ENCODE measurements at places on chromosomes 3 and 15.

DNA sequence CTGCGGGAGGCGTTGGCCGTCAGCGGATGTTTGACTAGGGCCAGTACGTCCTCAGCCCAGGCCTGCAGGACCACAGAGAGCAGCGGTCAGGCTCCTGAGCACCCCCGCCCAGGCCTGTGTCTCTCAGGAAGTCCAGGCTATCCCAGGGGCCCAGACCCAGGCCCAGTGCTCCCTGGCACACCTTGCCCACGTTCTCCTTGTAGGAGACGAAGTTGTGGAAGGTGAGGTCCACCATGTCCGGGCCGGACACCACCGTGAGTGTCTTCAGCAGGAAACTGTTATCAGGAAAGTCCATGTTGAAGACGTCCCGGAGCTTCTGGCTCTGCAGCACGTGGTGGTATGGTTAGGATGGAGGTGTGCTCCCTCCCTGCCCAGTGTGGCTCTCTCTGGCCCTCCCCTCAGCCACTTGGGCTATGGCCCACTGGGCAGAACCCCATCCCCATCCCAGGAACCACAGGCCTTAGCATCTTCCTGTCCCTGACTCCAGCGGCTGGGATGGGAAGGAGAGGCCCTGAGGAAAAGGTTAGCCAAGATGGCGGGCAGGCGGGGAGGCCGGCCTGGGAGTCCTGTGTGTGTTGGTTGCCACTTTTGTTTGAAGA lies 5.3 kb downstream of the PLCB2 start:
- DNase-seq: no peak

DNA sequence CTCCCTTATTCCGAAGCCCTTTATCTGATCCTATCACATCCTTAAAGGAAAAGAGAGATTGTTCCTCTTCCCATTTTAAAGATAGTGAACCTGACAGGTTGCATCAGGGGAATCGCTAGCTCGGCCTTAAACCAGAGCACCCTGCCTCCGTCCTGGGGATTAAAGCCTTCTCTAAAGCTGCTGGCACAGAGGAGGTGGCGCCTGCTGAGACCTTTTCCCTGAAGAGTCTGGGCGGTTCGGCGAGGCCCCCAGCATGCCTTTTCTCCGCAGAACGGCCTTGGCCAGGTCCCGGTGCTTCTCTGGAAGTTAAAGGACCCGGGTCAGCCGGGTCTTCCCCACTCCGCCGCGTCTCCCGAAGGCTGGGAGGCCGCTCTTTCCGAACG lies 593 bp downstream of the FAM219B start:
- DNase-seq: peak; percentile 33

DNA sequence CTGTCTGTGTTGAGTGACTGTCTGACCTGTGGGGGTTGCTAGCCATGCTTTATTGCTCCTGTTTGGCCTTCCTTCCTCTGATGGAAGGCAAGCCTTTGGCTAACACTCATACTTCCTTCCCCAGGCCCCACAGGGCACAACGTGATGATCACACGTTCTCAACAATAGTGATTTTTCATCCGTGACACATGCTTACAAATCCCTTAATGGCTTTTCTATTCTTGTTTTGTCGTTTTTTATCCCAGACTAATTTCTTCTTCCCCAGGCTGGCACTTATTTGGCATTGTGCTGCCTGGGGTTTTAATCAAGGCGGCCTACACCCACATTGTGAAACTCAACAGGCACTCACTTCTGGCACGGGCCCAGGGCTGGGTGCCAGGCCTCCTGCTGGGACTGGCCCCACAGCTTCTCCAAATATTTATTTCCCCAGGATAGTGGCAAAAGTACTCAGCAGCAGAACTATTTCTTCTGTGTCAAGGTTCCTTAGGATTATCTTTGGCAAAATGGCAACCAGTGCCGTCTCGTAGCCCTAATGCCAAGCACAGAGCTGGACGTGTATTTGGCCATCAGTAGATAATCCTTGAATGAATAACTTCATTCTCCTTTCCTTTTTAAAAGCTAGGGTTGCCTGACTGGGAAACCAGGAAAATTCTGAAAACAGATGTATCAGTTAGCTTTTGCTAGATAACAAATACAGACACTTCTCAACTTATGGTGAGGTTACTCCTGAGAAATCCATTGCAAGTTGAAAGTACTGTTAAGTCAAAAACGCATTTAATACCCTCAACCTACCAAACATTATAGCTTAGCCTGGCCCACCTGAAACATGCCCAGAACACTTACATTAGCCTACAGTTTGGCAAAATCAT lies 30.6 kb downstream of the CMTM7 start:
- DNase-seq: no peak

- DNase-seq: no peak
These were observed 330.5 kb upstream of the KCNMB2 start for GRCh38 chr3:178205740-178206139.

DNA sequence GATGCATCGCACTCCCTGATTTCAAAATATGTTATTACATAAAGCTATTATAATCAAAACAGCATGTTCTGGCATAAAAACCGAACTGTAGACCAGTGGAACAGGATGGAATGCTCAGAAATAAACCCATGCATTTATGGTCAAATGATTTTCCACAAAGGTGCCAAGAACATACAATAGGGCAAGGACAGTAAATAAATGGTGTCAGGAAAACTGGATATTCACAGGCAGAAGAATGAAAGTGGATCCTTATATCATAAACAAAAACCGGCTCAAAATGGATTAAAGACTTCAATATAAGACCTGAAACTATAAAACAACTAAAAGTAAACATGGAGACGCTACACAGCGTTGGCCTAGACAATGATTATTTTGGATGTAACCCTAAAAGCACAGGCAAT lies 22.6 kb downstream of the USP50 start:
- peak; percentile 4 for DNase-seq

GRCh38 chr3:10312391-10312790 lies 8.5 kb downstream of the SEC13 start:
- no peak for DNase-seq

GRCh38 chr15:37981775-37982174 lies 47.3 kb downstream of the TMCO5A start:
- DNase-seq: peak; percentile 36

GRCh38 chr3:16404349-16404895 lies 109.1 kb downstream of the RFTN1 start:
- no peak for DNase-seq

GRCh38 chr3:10338591-10339353 lies 17.9 kb upstream of the SEC13 start:
- no peak for DNase-seq

DNA sequence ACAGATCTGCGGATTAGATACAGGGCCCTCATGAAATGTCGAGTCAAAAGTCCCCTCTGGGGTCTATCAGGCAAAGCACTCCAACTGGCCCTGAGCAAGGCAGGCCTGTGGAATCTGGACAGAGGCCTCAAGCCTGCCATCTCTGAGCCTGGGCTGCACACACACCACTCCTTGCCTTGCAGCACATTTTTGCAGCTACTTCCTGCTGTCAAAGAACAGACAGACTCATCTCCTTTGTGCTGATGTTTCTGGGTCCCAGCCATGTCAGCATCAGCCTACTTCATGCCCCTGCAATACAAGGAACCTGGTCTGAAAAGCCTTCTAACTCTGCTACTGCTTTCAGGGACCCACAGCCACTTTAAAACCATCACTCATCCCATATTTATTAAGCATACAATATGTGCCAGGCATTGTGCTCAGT lies 60.6 kb upstream of the IL12A start:
- DNase-seq: peak; percentile 14

DNA sequence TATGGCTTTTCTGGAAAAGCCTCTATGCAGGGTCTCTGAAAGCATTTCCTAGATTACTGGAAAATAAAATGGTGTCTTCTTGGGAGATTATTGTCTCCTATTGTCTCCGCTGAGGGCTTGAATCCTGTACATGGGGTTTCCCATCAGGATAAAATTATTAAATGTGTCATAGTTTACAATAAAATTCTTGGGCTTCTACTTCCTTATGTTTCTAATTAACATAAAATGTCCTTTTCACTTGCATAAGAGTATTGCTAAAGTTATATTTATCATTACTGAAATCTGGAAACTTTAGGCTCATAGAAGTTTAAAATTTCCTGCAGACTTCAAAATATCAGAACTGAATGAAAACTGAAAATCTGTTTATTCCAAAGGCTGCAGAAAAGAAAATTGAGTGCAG lies 595.5 kb upstream of the AGTR1 start:
- no peak for DNase-seq

GRCh38 chr3:13835246-13835645 lies 44.6 kb downstream of the WNT7A start:
- no peak for DNase-seq

GRCh38 chr3:61061092-61061723 lies 190.0 kb downstream of the FHIT start:
- DNase-seq: no peak

DNA sequence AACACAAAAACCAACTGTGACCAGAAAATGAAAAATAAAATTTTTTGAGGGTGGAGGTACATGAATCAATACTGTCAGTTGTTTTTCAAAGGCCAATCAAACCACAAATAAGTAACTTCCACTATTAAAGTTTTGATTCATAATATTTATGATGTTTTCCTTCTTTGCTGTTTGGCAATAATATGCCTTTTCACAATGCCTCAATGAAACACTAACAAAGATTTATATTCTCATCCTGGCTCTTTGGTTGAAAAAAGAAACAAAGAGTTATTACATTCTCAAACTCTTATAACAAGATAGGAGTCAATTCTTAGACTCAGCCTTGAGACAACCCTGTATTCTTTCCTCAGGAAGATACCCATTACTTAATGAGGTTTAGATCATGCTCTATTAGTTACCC lies 63.1 kb downstream of the C3orf70 start:
- DNase-seq: no peak

- DNase-seq: no peak
These were observed 68.5 kb upstream of the ATP13A5 start for GRCh38 chr3:193446965-193447602.

GRCh38 chr3:59632760-59633573 lies 583.1 kb upstream of the CFAP20DC start:
- DNase-seq: peak; percentile 7

DNA sequence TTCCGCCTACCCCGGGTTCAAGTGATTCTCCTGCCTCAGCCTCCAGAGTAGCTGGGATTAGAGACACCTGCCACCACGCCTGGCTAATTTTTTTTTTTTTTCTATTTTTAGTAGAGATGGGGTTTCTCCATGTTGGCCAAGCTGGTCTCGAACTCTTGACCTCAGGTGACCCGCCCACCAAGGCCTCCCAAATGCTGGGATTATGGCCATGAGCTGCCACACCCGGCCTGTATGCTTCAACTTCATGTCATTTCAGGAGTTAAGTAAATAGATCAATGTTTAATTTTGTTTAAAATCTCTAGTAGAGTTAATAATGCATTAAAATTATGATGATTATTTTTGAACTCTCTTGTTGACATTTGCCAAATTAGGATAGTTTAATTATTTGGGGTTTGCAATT lies 121.1 kb upstream of the ALDH1A3 start:
- DNase-seq: no peak

- DNase-seq: peak; percentile 16
These were observed 31.6 kb upstream of the STAG1 start for GRCh38 chr3:136783708-136784191.

- DNase-seq: peak; percentile 59
These were observed 1.8 kb upstream of the ZSCAN2 start for GRCh38 chr15:84598993-84599392.

DNA sequence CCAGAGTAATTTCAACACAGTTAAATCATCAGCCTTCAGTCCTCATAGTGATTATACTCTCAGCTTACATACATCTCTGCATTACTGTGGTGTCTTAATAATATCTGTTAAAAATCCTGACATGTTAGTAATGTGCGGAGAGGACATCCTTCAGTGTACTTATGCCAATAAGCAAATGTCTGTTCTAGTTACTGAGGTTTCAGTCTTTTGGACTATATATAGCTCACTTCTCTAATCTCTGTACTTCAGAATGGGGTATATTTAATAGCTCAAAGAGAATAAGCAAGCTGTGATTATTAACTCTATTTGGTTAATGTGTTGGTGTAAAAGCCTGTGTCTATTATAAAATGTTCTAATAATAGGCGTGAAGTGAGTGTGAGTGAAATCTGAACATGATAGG lies 28.9 kb upstream of the OSTN start:
- no peak for DNase-seq

- peak; percentile 52 for DNase-seq
These were observed at the start of gene SOX14 for GRCh38 chr3:137764001-137764433. Gene SOX14 (plus strand): TSS chr3:137764315. CDS start chr3:137764785, 470 bp downstream.

- no peak for DNase-seq
These were observed 132.5 kb downstream of the MYRIP start for GRCh38 chr3:39941931-39942330.

GRCh38 chr15:31526916-31527690 lies 200.5 kb downstream of the KLF13 start:
- DNase-seq: no peak

DNA sequence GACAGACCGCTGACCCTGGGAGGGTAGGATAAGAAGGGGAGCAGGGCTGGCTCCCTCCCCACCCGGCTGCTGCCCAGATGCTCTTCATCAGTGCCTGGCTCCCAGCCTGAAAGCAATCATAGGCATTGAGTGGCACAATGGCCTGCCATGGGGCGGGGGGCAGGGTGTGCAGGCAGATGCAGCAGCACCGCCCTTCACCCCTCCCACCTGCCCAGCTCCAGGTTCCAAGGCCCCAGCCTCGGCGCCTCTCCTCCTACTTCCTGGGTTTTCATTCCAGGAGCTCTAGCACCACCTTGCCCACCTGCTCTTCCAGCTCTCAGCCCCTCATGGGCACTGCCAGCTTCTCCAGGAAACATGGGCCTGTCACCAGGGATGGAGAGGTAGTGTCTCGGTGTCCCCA lies 101.7 kb downstream of the MEGF11 start:
- DNase-seq: no peak

DNA sequence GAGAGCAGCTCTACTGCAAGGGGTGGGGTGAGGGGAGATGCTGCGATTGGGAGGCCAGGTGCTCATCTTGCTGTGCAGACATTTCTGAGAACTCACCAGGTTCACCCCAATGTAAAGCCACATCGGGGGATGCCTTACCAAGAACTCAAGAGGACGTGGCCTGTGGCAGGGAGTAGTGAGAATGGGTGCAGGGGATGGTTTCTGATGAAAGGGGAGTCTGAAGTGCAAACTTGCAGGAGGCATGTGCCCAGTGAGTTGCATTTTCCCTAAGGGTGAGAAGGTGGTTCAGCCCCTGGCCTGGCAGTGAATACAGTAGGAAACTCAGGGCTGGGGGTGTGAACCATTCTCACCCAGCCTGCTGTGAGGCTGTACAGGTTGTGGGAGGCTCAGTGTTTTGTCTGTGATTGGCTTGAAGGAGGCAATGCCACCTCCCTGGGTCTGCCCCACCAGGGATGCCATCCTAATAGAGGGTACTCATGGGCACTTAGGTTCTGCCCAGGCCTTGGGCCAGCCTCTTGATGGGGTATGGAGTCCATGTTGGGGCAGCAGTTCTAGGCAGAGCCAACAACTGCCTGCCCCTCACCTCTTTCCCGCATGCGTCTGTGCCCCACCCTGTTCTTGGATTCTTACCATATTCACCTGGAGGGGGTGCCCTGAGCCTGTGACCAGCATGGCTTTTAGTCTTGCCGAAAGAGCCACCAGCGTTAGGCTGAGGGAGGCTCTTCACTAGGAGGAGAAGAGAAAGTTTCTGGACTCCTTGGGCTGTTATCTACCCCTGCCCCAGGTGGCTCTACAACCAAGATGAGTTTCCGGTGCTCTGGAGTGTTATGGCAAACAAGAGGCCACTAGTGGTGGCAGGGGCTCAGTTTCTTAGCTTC lies 4.5 kb downstream of the HEMK1 start:
- no peak for DNase-seq
